Anterior cingulate cortex (tissue), 58 donors: ENCODE measurements at places on chromosomes 3 and 15.

GRCh38 chr3:59709702-59710553 lies 660.1 kb upstream of the CFAP20DC start:
- DNase-seq: peak; percentile 11

- DNase-seq: no peak
These were observed 219.9 kb downstream of the NFKBIZ start for GRCh38 chr3:102069211-102069662.

- no peak for DNase-seq
These were observed 69.9 kb downstream of the COL8A1 start for GRCh38 chr3:99708207-99708745.

- no peak for DNase-seq
These were observed 2.0 kb downstream of the MST1R start for GRCh38 chr3:49901366-49902339.

DNA sequence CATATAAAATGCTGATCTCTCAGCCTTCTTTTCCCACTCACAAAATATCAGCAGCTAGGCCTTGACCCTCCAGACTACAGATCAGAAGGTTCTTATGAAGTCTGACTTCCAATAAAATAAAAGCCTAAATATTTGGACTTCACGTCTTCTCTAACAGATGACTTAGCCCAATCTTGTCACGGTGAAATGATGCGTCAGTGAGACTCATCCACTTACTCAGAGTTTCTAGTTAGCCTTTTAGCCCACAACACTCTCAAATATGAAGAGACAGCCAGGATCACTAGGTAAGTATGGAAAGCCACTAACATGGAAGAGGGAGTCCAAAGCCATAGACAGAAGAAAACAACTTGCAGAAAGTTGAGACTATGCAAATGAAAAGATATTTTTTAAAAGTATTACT lies 601.2 kb downstream of the PYDC2 start:
- DNase-seq: no peak

DNA sequence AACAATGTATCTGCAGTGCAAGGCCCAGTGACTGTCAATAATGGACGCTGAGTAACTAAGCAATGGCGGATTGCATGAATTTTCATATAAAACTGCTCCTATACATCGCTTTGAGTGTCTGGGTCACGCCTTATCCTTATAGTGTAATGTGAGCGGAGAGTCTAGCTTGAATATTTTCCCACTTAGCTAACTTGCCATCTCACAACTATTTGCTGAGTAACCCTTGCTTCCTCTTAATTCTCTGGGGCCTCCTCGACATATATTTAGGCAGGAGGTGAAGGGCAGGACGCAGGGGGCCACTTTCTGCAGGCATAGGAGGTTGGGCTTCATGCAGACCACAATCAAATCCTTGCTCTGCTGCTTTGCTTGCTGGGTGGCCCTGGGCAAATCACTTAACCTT lies 24.0 kb downstream of the ST8SIA2 start:
- no peak for DNase-seq

DNA sequence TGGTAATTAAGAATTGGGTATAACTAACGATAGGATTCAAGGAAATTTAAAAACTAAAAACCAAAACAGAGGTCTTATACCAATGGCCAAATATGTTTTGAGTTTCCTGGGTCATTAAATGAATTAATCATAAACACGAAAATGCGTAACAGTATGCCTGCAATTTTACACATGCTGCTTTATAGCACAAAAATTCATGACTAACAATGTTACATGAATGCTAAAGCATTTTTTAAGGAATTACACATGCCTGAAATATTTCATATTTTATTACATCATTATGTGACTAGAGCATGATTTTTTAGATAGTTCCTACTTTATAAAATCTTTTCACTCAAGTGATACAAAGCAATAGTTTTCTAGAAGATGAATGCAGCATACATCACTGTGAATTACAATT lies 74.7 kb downstream of the ZNF148 start:
- DNase-seq: no peak
